ENCODE measurements at places on chromosomes 11 and 22.

- no peak for DNase-seq
Measured at GRCh38 chr11:134557571-134558257, 145.7 kb upstream of the B3GAT1 start.

GRCh38 chr11:490186-490929 lies 16.7 kb downstream of the RNH1 start:
- no peak for DNase-seq

DNA sequence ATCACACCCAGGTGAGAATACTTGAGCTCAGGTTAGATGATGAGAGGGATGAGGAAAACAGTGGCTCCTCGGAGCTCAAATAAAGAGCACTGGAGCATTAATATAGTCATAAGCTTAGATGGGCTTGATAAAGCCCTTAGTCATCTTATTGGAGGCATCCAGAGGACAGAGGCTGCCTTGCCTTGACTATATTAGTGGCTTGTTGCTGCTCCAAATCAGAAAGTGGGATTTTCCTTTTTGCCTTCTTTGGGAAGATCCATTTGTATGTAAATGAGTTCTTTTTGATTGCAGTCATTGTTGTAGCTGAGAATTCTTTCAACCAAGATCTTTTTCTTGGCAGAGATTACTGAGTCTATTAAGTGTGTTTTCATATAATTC lies 18.9 kb downstream of the ADM start:
- DNase-seq: no peak

- no peak for DNase-seq
Measured at GRCh38 chr11:101748572-101749344, 165.0 kb upstream of the TRPC6 start.

DNA sequence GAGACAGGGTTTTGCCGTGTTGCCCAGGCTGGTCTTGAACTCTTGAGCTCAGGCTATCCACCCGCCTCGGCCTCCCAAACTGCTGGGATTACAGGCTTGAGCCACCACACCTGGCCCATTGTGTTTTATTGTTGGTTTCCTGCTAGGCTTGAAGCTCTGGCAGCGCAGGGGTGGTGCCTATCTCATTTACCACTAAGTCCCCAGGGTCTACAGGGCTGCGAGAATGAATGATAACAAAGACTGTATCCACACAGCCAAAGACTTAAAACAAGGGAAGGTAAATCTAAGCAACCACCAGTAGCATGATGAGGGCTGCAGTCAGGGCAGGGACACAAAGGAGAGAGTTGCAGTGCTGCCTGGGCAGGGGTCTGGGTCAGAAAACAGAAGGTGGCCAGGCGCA lies 37.3 kb upstream of the XBP1 start:
- DNase-seq: no peak

GRCh38 chr11:13767471-13767870 lies 99.0 kb downstream of the FAR1 start:
- DNase-seq: no peak

DNA sequence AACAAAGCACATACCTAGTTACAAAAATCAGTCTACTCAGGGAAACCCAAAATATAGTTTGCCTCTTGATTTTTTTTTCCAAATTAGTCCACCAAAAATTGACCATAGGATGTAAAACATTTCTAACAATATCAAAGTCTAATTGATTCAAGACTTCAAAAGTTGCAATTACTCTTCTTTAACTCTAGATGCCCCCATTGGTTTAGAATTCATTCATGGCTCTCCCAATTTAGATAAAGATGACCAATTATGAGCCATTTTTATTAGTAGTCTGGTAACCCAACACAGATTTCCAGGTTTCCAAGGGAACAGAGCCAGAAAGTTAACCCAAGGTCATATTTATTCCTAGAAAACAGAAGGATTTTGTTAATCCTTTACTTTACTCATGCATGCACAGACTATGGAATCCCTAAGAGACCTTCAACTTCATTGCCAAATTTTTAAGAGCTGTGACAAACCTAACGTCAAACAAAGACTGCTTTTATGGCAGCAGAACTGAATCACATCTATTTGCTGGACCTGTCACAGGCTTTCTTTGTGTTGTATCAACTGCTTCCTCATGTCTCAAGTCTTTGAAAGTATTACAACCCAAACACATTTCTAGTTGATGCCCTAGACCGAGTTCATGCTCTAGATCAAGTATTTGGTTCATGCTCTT lies 55.3 kb downstream of the C22orf42 start:
- no peak for DNase-seq

DNA sequence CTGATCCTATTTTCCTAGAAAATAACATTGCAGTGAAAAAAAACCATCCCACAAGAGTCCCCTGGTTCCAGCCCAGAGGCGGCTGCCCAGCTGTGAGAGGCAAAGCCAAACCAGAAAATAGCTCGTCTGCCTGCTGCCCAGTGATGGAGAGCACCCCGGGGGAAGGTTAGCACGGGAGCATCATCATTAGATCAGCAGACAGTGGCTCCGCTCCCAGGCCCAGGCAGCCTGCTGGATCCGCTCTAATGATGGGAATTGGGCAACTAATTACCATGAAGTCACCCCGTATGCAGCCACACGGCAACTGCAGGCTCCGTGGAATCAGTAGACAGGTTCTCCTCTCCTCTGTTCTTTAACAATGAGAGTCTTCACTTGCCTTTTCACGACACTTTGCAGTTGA lies 17.1 kb upstream of the B3GAT1 start:
- DNase-seq: no peak

DNA sequence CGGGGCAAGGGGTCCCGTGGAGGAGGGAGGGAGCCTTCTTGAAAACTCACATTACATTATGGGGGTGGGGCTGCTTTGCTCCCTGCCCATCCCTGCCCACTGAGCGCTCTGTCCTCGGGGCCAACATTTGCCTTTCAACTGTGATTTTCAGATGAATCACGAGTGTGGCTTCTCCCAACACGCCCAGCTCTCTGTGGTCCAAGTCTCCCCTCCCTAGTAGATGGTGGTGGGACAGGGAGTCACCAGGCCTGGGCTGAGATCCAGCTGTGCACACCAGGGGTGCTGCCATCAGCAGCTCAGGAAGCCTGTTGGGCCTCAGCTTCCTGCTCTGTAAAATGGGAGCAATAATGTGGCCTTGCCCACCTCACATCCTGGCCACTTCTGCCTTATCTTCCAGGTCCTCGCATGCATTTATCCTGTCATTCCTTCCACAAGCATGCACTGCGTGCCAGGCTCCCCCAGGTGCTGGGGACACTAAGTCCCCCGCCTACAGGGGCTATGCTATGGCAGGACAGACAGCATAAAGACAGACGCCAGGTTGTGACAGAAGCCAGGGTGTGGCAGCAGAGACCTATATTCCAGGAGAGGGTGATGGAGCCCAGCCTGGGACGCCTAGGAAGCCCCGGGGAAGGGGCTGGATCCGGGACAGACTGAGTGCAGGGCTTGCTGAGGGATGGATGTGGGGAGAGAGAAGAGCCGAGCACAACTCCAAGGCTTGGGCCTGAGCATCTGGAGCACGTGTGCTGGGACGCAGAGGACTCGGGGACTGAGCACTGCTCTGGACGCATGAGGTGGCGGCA lies 30.5 kb downstream of the NFAM1 start:
- no peak for DNase-seq

GRCh38 chr22:35987487-35987886 lies 41.1 kb downstream of the RBFOX2 start:
- DNase-seq: no peak

GRCh38 chr11:100922121-100922520 lies 207.5 kb downstream of the PGR start:
- DNase-seq: no peak

GRCh38 chr11:120183701-120184141 lies 27.1 kb upstream of the OAF start:
- DNase-seq: no peak

GRCh38 chr11:62999649-63000048 lies 14.9 kb upstream of the SLC22A6 start:
- no peak for DNase-seq

DNA sequence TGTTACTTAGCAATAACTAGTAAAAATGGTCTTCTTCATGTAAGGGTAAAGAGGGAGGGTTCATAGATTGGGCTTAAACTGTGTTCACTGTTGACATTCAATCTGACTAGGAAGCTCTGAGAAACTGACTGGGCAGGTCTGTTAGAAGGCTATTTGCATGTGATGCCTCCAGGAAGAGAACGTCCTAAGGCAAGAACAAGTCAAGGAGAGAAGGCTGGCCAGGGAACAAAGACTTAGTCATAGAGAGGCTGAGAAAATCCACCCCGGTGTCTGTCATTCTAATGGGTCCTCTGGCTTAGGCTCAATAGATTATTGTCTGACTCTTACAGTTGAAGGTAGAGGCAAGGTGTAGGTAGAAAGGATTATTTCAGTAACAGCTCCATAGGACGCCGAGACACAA lies 50.3 kb upstream of the CD44 start:
- DNase-seq: no peak

GRCh38 chr11:111449696-111450479 lies 62.3 kb downstream of the BTG4 start:
- DNase-seq: no peak

GRCh38 chr11:62504158-62504973 lies 42.2 kb downstream of the AHNAK start:
- DNase-seq: no peak

- DNase-seq: no peak
Measured at GRCh38 chr11:35798423-35798822, 135.8 kb downstream of the TRIM44 start.

GRCh38 chr11:133551064-133551463 lies 18.8 kb upstream of the OPCML start:
- DNase-seq: no peak

- DNase-seq: no peak
Measured at GRCh38 chr11:64772303-64773018, 5.9 kb downstream of the SF1 start.

DNA sequence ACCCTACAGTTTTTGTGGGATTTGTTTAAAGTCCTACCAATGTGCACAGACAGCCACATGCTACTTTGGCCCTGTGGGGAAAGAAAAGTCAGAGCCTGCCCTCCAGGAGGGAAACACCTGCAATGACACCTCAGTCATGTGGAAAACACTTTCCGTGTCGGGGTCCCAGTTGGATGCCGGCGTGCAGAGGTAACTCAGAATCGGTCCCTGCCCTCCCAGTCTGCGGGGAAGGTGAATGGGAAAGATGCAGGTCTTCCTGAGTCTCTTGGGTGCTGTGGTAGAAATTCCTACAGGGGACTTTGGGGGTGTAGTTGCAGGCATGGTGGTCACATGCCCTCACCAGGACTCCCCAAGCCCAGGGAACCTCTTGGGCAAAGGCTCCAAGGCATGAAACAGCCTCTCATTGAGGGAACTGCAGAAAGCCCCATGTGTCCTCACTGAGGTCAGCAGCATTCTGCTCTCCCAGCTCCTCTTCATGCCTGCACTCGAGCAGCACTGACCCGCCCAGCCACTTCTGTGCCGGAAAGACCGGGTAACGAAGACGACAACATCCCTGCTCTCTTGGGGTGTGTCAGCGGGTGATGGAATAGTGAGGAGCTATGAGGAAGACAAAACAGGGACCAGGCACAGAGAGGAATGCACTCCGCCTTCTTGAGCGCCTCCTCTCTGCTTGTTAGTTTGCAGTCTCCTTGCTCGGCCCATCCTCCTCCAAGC lies 4.7 kb downstream of the RIBC2 start:
- no peak for DNase-seq

DNA sequence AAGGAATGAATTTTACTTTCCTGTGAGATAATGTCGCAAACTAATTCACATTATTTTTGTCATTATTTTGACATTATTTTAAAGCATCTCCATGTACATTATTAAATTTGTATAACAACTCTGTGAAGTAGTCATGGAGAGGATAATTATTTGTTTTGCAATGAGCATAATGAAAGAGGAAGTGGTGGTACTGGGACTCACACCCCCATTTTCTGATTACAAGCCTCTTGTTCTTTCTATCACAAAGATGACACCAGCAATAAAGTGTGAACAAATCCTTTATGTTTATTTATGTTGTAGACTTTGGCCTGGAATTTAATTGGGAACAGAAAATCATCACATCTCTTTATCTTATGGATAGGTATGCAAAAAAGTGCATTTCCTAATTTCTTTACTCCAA lies 522.6 kb downstream of the TMEM135 start:
- no peak for DNase-seq

DNA sequence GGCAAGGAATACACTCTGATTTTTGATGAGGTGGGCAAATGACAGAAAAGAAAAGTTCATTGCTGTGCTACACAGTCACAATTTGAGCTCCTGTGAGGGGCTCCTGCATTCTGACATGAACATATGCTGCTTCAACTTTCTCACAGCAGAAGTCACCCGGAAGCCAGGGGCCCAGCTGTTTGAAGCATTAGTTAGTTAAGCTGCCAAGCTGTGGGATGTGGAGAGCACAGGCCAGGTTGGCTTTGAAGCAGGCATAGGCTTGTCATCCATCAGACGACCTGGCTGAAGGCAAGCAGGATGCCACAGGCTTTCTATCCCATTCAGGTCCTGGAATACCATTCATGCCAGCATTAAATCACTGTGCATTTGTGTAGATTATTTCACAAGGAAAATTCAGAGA lies 63.1 kb downstream of the MTNR1B start:
- no peak for DNase-seq

DNA sequence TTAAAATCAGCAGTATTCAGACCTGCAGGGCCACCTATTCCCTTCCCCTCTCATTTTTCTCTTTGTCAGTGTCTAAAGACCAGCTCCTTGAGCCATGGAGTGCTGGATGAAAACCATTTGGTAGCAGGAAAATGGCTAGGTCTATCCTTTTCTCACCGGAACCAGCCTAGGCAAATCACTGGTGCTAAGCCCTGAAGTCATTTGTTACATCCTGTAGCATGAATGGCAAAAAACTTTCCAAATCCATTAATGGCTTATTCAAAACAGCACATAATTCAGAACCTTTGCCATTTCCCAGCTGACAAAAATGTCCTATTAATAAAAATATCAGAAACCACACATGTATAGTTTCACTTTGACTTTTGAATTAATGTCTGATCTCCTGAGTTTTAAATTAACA lies 209.5 kb upstream of the E2F8 start:
- DNase-seq: no peak

DNA sequence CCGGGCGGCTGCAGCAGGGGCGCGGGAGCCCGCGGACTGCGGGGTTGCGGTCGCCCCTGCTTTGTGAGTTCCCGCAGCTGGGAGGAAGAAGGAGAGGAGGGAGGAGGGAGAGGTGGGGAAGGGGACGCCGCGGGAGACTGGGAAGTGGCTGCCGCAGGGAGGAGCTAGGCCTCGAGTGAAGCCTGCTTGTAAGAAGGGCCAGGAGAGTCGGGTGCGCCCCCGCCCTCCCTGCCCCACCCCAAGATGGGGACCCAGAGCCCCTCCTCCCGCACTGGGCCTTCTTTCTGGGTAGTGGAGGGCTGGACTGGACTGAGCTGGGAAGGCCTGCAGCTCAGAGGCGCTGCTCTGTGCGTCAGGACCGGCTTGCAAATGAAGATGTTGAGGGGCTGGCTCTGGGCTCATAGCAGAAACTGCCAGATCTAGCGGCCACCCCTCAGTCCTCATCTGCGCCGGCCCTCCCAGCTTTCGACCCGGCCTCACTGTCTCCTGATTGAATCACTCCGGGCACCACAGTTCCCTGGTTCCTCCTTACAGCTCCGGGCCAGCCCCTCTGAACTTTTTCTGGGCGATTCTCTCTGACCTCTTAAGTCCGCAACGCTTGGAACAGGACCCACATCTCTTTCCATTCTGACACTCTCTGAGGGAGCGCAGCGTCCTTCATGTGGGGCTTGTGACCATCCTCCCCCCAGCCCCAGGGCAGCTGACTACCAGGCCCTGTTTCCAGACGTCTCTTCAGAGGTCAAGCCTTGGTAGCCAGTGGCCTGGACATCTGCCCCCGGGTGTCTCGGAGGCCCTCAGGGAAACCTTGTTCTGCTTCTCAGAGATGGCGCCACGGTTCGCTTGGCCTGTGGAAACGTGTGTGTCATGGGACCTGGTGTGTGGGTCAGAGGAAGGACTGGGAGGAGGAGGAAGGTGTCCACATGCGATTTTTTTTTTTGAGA lies 21.9 kb downstream of the SERPINH1 start:
- DNase-seq: no peak
